ENCODE measurements at places on chromosomes 16 and 17. TPM values are rescaled to one million over a fixed set of nuclear protein-coding genes. Genes with fewer than 3 reads are reported as not detected.

Gene PRDM7
- total RNA-seq: not detected

Gene TBC1D3B
- 21.4 TPM for total RNA-seq

Gene CCL8
- total RNA-seq: not detected

Gene C1QL1
- 0.94 TPM for total RNA-seq

Gene SEPTIN1
- 233 TPM for total RNA-seq

Gene KRT12
- not detected for total RNA-seq

Gene TBC1D3
- total RNA-seq: not detected

Gene CMTM1
- total RNA-seq: 10.1 TPM

Gene TXNL4B
- total RNA-seq: 29.3 TPM

Gene KRT23
- total RNA-seq: not detected

Gene CD300LG
- not detected for total RNA-seq

- peak overlapping the region; percentile 38 for H3K4me3 ChIP-seq
- H3K4me1 ChIP-seq: peaks cover 70% of the 10 kb centered on the region
- H3K36me3 ChIP-seq: no peaks in the 10 kb centered on the region
- no peak for DNase-seq
- no peaks in the 10 kb centered on the region for H3K27me3 ChIP-seq
- H3K27ac ChIP-seq: no peak overlapping the region
Measured at GRCh38 chr17:56602292-56603130, 9.0 kb downstream of the NOG start.

GRCh38 chr16:55567382-55567781 is 898 bp downstream of the CAPNS2 start:
- no peaks in the 10 kb centered on the region for H3K4me1 ChIP-seq
- no peaks in the 10 kb centered on the region for H3K36me3 ChIP-seq
- H3K27me3 ChIP-seq: no peaks in the 10 kb centered on the region
- H3K27ac ChIP-seq: no peak overlapping the region
- no peak for DNase-seq

DNA sequence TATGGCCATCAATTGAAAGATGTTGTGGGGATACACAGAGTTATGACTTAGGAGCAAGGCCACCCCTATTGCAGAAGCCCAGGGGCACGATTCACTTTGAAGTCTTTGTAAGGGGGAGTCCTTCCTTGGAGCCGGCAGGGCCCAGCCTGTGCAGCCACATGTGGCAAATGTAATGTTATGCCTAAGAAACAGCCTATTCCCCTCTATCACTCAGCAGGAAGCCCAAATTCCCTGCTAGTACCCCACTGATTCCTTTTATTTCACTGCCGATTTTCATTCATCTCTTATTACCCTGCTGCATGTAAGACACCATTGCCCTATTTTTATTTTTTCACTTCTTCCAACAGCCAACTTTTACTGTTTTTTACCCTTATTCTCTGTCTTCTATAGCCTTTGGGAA is 233.2 kb downstream of the PMP22 start:
- no peak for DNase-seq
- H3K4me3 ChIP-seq: no peak overlapping the region
- H3K4me1 ChIP-seq: no peaks in the 10 kb centered on the region
- peaks cover 14% of the 10 kb centered on the region for H3K27me3 ChIP-seq
- no peak overlapping the region for H3K27ac ChIP-seq
- H3K36me3 ChIP-seq: no peaks in the 10 kb centered on the region

DNA sequence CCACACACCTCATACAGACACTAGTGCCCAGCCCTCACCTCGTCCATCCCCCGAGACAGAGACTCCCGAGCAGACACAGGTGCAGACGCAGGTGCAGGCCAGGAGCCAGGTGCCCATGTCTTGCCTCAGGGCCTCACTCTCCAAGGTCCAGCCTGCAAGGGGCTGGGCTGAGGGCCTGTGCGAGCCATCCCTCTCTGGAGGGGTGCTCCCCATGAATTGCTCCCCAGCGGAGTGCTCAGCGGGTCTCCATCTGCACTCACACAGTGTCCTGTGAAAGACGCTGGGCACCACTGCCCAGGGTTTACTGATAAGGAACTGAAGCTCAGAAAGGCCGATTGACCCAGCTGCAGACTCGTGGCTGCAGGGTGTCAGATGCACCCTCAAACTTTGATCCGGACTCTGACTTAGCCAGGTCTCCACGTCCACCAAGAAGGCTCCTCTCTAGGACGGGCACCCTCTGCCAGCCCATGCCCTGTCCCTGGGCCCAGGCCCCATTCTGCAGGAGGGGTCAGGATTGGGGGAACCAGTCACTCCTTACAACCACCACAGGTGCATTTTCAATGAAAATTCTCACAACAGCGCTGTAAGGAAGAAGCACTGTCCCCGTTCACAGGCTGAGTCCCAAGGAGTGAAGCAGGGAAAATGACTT is 16.9 kb downstream of the POLR3K start:
- no peak overlapping the region for H3K27ac ChIP-seq
- H3K27me3 ChIP-seq: no peaks in the 10 kb centered on the region
- DNase-seq: no peak
- peaks cover 16% of the 10 kb centered on the region for H3K4me1 ChIP-seq
- H3K36me3 ChIP-seq: no peaks in the 10 kb centered on the region

DNA sequence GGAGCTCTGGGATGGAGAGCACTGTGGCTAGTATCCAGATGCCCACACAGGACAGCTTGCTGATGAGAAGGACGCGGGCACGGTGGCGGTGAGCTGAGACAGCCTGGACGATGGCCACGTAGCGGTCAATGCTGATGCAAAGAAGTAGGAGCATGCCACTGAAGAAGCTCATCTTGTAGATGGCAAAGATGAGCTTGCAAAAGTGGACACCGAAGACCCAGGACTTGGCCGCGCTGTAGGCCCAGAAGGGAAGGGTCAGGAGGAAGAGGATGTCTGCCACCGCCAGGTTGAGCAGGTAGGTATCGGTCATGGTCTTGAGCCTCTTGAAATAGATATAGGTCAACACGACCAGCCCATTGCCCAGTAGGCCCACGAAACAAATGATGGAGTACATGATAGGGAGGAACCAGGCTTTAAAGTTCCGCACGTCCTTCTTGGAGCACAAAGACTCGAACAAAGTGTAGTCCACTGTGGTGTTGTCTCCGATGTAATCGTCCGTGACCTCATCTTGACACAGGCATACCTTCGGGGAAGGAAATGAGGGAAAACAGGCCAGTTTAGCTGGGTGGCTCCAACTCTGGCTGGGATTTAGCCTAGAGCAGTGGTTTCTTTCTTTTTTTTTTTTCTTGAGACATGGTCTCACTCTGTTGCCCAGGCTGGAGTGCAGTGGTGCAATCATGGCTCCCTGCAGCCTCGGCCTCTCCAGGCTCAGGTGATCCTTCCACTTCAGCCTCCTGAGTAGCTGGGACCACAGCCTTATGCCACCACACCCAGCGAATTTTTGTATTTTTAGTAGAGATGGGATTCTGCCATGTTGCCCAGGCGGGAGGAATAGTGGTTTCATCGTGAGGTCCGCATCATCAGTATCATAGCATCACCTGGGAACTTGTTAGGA is 9.7 kb downstream of the CCR7 start:
- H3K27ac ChIP-seq: peak overlapping the region; percentile 83
- H3K4me3 ChIP-seq: peak overlapping the region; percentile 76
- no peaks in the 10 kb centered on the region for H3K27me3 ChIP-seq

DNA sequence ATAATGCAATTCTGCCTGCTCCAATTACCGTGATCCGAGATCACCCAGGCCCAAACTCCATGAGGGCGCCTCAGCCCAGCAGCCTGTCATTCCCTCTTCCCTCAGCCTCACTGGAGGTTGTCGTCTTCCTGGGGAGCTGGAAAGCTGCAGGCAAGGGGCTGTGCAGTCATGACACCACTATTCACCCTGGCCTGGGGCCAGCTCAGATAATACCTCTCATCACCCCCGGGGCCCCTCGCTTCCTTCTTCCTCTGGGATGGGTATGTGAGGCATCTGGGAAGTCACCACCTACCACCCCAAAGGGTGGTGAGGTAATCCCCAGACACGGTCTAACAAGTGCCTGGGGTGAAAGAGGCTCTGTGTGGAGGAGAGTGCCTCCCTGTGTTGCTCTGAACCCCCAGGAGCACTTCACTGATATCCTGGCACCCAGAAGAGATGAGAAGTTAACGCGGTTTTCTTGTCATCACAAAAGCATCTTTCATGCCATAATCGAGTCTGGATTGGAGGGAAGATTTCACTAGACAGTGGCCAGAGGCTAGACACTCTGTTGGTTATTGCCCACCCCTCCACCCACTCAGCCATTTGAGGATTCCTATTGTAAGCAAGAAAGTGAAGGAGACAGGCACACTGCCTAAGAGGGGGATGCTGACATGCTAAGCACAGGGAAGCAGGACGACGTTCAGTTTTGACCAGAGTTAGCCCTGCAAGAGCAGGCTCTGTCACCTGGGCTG is 18.4 kb downstream of the CFAP20 start:
- H3K27ac ChIP-seq: no peak overlapping the region
- no peaks in the 10 kb centered on the region for H3K27me3 ChIP-seq
- no peak for DNase-seq
- H3K36me3 ChIP-seq: peaks cover 10% of the 10 kb centered on the region

DNA sequence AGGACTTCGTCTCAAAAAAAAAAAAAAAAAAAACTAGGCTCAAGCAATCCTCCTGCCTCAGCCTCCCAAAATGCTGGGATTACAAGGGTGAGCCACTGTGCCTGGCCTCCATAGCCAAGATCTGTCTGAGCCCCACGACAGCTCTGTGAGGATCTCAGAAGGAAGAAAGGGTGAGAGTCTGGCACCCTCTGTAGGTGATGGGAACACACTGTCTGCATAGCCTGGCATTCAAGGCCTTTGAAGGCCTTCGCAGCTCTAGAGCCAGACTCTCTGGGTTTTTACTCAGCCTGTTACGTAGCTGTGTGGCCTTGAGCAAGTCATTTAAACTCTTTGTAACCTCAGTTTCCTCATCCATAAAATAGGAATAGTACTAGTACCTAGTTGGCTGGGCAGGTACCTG is 6.3 kb upstream of the XPO6 start:
- no peak overlapping the region for H3K4me3 ChIP-seq
- no peaks in the 10 kb centered on the region for H3K36me3 ChIP-seq
- DNase-seq: peak; percentile 71
- H3K27ac ChIP-seq: no peak overlapping the region
- H3K4me1 ChIP-seq: no peaks in the 10 kb centered on the region

DNA sequence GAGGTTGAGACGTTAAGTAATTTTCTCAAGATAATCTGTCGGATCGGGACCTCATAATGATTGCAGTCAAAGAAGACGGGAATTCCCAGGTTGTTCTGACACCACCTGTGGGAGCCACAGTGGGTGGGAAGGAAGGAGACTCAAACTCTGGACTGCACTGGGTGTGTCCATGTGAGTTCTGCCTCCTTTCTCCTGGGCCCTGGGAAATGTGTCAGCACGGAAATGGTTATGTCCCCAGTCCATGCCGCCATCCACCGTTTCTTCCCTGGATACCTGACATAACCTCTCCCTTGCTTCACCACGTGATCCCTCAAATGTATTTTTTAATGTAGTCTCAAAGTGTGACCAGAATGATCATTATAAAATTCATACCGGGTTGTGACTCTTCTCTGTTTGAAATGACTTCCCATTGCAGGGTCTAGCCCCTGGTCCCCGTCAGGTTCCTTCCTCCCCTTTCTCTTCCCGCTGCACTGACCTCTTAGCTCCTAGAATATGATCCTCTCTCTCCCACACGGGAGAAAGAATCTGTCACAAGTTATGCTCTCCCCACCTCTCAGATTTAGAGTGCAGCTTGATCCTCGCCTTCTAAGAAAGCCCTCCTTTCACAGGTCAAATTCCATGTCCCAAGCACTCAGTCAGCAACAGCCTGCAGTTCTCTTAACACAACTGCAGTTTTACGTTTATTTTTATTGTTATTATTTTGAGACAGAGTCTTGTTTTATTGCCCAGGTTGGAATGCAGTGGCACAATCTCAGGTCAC is 820.0 kb upstream of the EEF2KMT start:
- H3K27ac ChIP-seq: no peak overlapping the region
- H3K36me3 ChIP-seq: peaks cover 3% of the 10 kb centered on the region

DNA sequence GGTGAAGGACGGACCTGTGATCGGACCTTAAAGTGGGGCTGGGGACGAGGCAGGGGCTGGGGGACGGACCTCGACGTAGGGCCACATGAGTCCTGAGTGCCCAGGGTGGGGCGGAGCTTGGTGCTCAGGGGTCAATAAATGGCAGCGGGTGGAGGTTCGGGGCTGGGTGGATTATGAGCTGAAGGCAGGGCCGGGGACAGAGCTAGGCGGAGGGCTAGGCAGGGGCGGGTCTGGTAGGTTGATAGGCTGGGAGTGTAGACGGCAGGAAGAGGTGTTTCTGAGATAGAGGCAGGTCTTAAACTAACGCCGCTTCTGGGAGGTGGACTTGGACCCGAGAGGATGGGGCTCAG is 733 bp downstream of the CHRNB1 start:
- H3K36me3 ChIP-seq: no peaks in the 10 kb centered on the region
- peaks cover 26% of the 10 kb centered on the region for H3K4me1 ChIP-seq
- no peak overlapping the region for H3K27ac ChIP-seq
- DNase-seq: peak; percentile 50
- H3K4me3 ChIP-seq: peak overlapping the region; percentile 83

GRCh38 chr17:36008998-36009665 is 7.8 kb upstream of the CCL15 start:
- no peak overlapping the region for H3K4me3 ChIP-seq
- peaks cover 12% of the 10 kb centered on the region for H3K27me3 ChIP-seq
- H3K4me1 ChIP-seq: no peaks in the 10 kb centered on the region

- H3K27me3 ChIP-seq: no peaks in the 10 kb centered on the region
- H3K36me3 ChIP-seq: no peaks in the 10 kb centered on the region
- H3K4me1 ChIP-seq: peaks cover 44% of the 10 kb centered on the region
- H3K4me3 ChIP-seq: peak overlapping the region; percentile 81
- DNase-seq: peak; percentile 50
Measured at GRCh38 chr17:41666237-41666641, 22.4 kb upstream of the EIF1 start.

DNA sequence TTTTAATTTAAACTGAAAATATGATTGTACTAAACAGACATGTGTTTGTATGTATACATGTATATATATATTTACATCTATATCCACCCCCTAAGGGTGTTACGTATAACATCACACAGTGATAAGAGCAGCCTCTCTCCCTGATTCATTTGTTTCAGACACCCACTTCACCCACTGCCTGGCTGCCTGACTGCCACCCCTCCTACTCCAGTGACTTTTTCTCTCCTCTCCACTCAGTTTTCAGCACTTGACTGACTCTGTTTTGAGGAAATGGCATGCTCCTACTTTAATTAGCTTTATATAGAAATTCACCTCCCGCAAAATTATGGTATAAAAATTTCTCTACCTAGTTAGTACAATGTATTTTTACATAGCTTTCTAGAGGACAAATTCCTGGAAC is 20.0 kb downstream of the BFAR start:
- no peak for DNase-seq
- H3K27me3 ChIP-seq: no peaks in the 10 kb centered on the region
- no peak overlapping the region for H3K4me3 ChIP-seq
- H3K4me1 ChIP-seq: no peaks in the 10 kb centered on the region

GRCh38 chr17:78921437-78921971 is 3.7 kb downstream of the TIMP2 start:
- H3K4me1 ChIP-seq: peaks cover 21% of the 10 kb centered on the region
- DNase-seq: no peak
- H3K27ac ChIP-seq: no peak overlapping the region
- H3K27me3 ChIP-seq: no peaks in the 10 kb centered on the region

- no peak for DNase-seq
- peaks cover 5% of the 10 kb centered on the region for H3K36me3 ChIP-seq
- no peak overlapping the region for H3K27ac ChIP-seq
- no peaks in the 10 kb centered on the region for H3K27me3 ChIP-seq
- no peak overlapping the region for H3K4me3 ChIP-seq
- H3K4me1 ChIP-seq: no peaks in the 10 kb centered on the region
Measured at GRCh38 chr17:6599364-6599763, 41.1 kb downstream of the KIAA0753 start.

- H3K4me3 ChIP-seq: no peak overlapping the region
- no peak for DNase-seq
Measured at GRCh38 chr17:16432017-16432416, 16.6 kb downstream of the TRPV2 start.

- DNase-seq: no peak
- no peak overlapping the region for H3K27ac ChIP-seq
- peaks cover 24% of the 10 kb centered on the region for H3K27me3 ChIP-seq
- H3K4me1 ChIP-seq: peaks cover 6% of the 10 kb centered on the region
- no peaks in the 10 kb centered on the region for H3K36me3 ChIP-seq
Measured at GRCh38 chr16:71528257-71528656, 2.0 kb downstream of the CHST4 start.

Data from activated T-cell treated with anti-CD3 and anti-CD28 coated beads, Interleukin-2, amount 50 U/mL, for 72 hours (primary cell).